ENCODE measurements at places on chromosomes 13 and 19.

- DNase-seq: no peak
Observed at GRCh38 chr13:30830638-30830965, 75.5 kb upstream of the MEDAG start.

DNA sequence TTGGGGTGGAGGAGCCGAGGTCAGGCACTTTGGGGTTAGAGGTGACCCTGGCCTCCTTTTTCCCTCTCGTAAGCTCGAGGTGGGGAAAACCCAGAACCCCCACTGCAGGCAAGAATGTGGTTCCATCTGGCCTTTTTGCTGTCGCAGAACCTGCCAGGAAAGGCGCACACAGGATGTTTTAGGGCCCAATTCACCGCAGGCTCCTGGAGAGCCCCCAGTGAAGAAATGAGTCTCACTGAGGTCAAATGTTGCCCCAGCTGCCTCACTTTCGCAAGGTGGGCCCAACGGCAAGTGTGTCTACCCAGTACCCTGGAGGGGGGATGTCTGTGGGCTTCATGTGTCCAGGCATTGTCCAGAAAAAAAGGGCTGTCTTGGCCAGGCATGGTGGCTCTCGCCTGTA, 61.8 kb downstream of the PEX11G start:
- DNase-seq: no peak

DNA sequence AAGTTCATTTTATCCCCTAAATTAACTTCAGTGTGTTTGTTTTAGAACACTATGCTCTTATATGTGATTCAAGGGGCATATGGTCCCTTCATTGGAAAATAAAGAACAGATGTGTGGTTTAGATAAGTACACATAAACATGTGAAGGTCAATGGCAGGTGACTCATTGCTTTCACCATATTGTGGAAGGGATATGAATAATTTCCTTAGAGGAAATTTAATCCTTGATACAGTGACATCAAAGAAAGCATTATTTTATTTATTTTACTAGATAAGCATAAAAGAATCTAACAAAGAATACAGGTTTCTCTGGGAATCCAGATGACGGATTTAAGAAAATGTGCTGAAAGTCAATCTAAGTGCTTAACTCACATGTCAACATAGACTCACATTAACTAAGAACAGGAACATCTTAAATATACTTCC, 373.5 kb downstream of the KCTD12 start:
- DNase-seq: no peak

DNA sequence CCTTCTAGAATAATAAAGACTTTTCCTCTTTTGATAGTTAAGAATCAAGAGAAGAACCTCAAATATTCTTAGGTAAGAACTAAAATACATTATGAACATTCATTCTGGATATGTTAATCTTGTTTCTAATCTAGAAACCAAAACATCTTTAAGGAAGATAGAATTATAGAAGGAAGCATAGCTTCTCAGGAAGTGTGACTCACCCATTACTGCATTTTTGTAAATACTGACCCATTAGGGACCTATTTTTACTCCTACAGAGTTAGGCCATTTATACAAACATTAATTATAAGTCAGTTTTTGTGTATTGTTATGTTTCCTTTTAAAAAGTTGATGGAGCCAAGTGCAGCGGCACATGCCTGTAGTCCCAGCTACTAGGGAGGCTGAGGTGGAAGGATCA, 147.1 kb downstream of the NUFIP1 start:
- DNase-seq: no peak

Measured in tongue (tissue), 3 donors.